T-helper 22 cell (primary cell): ENCODE measurements at places on chromosomes 7 and 10.

DNA sequence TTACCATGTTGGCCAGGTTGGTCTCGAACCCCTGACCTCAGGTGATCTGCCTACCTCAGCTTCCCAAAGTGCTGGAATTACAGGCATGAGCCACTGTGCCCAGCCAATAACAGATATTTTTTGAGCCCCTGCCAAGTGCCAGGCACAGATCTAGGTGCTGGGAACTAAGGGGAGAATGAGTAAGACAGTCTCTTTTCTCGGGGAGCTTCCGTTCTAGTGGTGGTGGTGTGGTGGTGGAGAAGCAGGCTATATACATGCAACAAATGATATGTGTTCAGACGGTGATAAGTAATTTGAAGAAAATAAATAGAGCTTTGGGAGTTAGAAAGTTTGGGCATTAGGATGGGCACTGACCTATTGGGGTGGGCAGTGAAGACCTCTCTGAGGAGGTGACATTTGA lies 76.7 kb upstream of the VKORC1L1 start:
- no peak for DNase-seq

DNA sequence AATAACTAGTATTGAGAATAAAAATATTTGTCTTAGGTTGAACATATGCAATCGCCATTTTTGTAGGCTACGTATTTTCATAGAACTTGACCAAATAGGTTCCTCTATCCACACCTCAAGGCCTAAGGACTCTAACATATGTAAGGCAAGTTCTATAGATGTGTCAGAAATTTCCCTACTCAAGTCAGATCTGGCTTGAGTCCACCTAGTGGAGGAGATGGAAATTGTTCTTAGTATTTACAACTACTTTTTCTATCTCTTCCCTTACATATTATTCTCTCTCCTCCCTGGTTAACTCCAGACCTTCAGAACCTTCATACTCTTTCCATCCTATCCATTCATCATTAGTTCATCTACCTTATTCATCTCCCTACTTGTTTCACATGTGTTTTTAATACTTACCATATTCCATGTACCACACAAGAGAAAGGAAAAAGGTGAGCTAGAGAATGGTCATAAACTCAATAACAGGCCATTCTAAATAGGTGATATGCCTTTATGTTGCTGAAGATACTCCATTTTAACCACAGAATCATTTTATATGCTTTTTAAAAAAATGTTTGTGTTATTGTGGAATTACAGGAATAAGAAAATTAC lies 174.5 kb upstream of the HDAC9 start:
- no peak for DNase-seq

DNA sequence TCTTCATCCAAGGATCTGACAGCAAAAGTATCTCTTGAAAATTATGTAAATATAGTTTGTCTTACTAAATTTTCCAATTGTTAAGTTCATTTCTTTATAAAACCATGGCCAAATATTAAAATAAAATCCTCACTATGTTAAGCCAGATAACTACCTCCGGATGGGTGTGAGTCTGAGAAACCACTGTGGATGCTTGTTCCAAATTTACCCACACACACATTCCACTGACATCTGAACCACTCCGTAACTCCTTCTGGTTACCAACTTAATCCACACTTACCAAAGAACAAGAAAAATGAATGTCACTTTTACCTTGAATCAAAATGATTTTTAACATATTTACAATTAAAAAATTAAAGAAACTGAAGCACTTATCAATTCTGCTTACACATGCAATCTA lies 19.7 kb downstream of the CYTH3 start:
- DNase-seq: no peak

- no peak for DNase-seq
Observed at GRCh38 chr7:70035519-70035918, 437.2 kb downstream of the AUTS2 start.

DNA sequence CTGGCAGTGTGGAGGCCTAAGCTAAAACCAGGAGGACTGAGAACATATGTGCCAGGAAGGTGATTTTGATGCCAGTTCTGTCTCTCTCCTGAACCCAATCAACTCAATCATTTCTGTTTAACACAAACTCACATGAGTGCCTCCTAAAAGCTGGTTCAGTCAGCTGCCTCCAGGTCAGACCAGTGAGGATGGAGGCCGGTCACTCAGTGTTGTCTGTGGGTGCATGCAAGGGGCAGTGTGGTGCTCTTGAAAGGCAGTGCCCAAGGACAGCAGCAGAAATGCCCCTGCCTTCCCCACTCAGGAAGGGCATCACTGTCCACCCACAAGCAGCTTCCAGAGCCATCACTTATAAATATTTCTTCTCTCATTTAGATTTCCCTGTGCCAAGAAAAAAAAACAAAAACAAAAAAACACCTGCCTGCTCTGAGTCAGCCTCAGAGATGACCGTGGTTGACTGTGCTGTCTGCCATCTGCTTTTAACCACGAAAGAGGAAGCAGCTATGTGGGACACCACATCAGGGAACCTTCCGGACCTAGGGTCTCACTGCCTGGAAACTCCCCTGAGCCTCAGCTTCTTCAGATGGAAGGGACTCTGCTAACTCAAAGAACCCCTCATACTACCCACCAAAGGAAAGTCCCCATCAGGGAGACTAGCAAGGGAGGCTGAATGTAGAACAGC lies 39.1 kb downstream of the VOPP1 start:
- DNase-seq: peak; percentile 81

DNA sequence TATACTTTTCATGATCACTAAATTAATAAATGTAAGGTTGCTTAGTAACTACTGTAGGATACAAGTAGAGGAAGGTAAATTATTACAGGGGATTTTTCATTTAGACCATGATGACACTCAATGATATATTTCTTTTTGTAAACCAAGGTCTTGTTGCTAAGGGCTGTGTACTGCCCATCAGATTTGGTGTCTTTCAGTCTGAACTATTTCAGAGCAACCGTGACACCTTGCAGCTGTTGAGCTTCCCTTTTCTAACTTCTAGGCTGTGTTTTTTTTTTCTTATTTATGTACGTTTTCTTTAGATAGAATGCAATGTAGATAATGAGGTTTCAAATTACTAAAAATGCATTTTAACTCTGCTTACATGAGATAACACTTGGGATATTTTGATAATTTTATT lies 292.0 kb upstream of the MBL2 start:
- DNase-seq: no peak

DNA sequence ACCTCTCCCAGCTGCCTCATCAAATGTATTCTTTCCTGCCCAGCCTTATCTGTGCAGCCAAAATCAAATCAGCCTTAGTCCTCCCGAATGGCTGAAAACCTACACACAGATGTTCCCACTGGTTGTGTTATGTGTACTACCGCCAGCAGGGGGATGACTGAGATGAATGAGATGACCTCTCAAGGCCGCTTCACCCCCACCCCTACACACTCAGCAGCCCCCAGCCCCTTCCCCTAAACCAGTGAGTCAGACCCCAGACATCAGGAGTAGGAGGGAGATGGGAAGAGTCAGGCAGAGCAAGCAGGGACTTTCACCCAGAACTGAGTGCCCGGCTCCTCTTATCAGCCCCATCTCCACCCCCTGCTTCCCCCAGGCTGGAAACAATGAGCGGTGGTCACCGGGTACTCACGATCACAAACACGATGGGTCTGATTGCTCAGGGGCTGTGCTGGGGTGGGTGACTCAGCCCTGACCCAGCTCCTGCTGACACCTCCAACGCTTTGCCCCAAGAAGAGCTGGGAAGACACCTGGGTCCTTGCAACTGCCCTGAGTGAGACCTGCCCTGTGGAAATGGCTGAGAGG lies 6.5 kb upstream of the C10orf105 start:
- DNase-seq: peak; percentile 38

GRCh38 chr10:6201516-6201975 lies 1.2 kb upstream of the PFKFB3 start:
- peak; percentile 73 for DNase-seq

- no peak for DNase-seq
Observed at GRCh38 chr7:70132852-70133690, 534.8 kb downstream of the AUTS2 start.

- peak; percentile 18 for DNase-seq
Observed at GRCh38 chr10:43229208-43230061, 37.4 kb downstream of the RASGEF1A start.

DNA sequence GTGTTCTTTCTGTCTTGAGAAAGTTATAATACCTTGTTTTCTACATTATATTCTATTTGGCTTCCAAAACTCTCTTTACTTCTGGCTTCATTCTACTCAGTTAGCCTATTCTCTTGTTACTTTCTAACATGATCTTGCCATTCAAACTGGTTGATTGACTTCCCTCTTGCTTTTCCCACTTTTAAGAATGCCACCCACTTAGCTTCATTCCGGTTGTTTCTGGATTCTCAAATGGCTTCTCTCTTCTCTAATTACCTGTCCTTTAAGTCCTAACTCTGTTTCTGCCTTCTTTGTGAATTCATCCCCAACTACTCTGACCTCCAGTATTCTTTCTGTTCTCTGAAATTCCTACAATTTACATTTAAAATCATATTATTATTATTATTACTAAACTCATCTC lies 52.0 kb downstream of the ANKIB1 start:
- no peak for DNase-seq

GRCh38 chr7:108099713-108100112 lies 30.4 kb downstream of the LAMB4 start:
- DNase-seq: no peak

GRCh38 chr7:127758105-127758504 lies 106.1 kb downstream of the SND1 start:
- no peak for DNase-seq

DNA sequence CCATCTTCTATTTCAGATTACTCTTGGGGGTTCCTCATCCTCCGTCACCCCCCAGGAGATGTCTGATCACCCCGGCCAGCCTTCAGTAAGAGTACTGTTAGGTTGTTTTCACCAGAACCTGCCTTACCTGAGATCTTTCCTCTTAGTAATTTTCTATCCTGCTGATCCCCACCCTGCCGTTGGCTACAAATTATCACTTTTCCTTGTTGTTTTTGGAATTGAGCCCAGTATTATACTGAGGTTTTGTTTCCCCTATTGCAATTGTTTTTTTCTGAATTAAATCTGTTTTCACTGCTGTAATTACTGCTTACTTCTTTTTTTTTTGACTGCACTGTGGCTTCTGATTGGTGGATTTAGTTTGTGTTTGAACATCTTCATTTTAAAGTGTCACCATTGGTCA lies 14.7 kb downstream of the SPAM1 start:
- DNase-seq: no peak

GRCh38 chr10:178208-178607 lies 43.0 kb downstream of the ZMYND11 start:
- no peak for DNase-seq

DNA sequence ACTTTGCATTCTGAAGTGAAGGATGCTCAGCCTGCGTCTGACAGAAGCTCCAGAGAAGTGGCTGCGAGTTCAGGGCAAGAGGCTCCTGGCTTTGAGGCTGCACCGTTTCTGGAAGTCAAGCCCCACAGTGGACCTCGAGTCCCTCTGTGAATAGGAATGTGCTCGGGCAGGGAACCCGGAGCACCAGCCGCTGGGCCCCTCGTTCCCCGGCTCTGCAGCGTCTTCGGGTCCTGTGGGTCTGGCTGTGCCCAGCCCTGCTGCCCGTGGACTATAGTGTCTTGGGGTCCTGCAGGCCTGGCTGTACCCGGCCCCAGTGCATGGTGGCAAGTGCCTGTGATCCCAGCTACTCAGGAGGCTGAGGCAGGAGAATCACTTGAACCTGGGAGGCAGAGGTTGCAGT lies 45.3 kb upstream of the PRKAR1B start:
- no peak for DNase-seq

DNA sequence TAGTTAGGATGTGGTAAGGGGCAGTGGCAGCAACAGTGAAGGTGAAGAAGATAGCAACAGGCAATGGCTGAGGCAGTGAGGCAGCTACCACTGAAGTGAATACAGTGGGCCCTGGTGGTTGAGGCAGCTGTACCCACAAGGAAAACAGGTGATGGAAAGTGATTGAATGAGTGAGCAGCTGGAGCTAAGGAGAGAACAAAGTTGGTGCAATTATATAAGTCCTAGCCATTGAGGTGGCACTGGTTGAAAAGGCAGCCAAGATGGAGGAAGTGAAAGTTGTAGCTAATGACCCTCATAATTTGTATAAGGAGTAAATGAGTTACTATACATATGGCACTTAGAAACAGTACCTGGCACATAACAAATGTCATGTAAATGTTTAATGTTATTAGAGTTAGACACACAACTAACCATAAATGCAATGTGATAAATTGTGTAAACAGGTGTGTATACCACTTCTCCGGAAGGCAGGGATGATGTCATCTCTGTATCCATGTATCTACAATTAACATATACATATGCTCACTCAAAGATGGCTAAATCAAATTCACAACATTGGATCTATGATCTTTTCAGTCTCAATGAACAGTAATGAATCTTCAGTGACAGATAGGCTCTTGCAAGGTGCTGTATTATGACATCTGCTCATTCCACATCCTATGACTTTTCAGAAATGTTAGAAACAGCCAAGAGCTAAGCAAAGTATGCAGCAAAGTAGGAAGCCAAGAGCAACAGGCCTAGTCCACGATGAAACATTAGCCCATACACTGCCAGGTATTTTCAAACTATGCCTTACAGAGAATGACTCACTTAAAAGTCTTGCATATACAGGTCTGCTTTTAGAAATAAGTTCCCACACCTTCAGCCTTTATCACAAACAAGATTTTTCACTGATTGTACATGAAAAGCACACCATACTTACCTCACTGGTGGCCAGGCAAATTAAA lies 10.7 kb downstream of the XPNPEP1 start:
- DNase-seq: no peak

DNA sequence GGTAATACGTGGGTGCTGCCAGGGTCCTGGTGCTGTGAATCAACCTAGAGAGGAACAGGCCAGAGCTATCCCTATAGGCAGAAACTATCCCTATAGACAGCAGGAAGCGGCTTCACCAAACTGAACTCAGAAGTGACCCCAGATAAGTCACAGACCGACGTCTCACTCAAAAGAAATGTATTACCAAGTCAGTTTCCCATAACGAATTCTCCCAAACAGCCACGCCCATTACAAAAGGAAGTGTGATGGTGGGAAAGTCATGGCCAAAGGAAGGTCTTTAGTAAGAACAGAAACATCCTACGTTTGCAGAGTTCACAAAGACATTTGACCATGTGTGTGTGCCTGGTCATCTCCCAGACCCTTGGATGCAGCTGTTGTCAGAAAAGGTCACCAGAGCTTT lies 470.8 kb upstream of the ADARB2 start:
- no peak for DNase-seq

- no peak for DNase-seq
Observed at GRCh38 chr10:84539216-84539615, 210.8 kb downstream of the CCSER2 start.

GRCh38 chr7:87187120-87187519 lies 32.4 kb downstream of the TMEM243 start:
- no peak for DNase-seq

DNA sequence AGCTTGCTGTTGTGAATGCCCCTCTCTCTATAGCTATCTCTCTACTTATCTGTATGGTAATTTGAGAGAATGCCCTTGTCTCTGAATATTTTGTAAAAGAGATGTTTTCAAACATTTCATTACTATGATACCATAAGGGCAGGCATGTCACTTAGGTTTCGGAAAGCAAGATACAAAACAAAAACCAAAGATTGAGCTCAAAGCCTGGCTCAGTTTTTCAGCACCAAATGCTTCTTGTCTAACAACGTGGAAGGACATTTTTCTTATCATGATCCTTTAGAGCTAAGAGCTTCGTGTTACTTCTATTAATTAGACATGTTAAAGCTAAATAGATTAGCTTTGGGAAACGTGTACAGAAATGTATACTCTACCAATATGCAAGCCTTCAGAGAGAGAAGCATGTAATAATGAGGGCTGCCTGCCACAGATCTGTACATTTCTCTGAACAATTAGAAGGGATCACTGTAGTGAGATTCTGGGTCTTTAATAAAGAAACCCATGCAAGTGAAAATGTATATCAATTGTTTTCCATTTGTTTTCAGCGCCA lies 148.9 kb downstream of the ARID5B start:
- DNase-seq: no peak

- no peak for DNase-seq
Observed at GRCh38 chr7:130397758-130398073, 17.4 kb downstream of the CPA1 start.
